ENCODE measurements at places on chromosomes 3 and 15.

GRCh38 chr3:53346514-53346913 is 829 bp downstream of the DCP1A start:
- DNase-seq, result no peak

GRCh38 chr3:79953591-79954101 is 185.8 kb upstream of the ROBO1 start:
- DNase-seq, result no peak

DNA sequence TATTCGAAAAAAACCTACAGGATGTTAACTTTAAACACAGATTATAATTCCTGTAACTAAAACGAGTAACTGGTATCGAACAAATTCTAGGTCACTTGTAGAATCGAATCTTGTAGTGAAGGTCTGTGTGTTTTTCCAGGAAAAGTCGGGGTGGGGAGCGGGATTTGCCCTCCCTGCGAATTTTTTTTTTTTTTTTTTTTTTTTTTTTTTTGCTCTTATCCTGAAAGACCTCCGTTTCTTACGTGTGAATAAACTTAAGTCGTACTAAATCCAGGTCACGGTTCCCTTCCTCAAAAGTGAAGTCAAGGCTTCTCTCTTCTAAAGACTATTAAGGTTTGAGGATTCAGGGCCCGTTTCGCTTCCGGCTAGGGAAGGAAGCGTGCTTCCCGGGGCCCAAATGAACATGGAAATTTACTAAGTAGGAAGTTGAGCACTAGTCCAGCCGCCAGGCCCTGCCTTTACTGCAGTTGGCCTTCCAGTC is 770 bp downstream of the TBC1D5 start:
- DNase-seq, result no peak

GRCh38 chr3:50138266-50139200 is 16.6 kb upstream of the SEMA3F start:
- no peak for DNase-seq

GRCh38 chr15:95561463-95561862 is 769.0 kb upstream of the NR2F2 start:
- no peak for DNase-seq

DNA sequence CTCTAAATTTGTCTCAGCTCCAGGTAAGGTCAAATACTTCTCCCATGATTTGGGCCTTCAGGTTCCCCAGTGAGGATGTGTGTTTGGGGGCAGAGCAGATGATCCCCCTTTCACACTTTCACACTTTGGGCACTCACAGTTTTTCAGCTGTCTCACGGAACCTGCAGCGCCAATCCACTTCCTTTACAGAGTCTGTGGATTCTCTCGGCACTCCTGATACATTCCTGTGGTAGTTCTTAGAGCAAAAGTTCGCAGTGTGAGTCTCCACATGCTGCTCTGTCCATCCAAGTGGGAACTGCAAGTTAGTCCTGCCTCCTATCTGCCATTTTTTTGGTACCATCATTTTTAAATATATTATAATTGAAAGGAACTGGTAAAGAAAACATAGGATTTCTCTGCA is 20.2 kb upstream of the CPOX start:
- DNase-seq, result peak; percentile 13

GRCh38 chr3:152316318-152316717 is 47.6 kb downstream of the MBNL1 start:
- no peak for DNase-seq

GRCh38 chr15:89383365-89384175 is 48.9 kb upstream of the POLG start:
- peak; percentile 11 for DNase-seq

- DNase-seq, result no peak
Observed at GRCh38 chr15:42121682-42122081, 27.3 kb upstream of the PLA2G4D start.

DNA sequence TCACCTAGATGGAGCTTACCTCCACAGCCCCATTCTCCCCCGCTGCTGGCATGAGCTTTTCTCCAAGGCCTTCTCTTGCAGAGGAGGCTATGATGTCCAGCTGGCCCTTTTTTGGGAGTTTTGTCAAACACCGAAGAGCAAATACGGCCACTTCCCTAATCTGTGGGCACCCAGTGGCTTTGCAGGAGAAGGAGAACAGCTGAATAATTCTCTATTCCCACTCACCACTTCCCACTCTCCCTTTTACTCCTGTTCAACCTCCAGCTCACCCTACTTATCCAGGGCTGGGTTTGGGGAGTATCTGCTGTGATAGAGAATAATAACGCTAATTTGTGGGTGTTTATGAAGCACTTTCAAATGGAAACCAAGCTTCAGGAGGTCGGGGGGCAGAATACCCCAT is 93.0 kb downstream of the AAGAB start:
- DNase-seq, result no peak

- peak; percentile 57 for DNase-seq
Observed at GRCh38 chr15:33021806-33022389, 172.6 kb downstream of the FMN1 start.

- no peak for DNase-seq
Observed at GRCh38 chr3:62128051-62128450, 245.3 kb downstream of the FEZF2 start.

DNA sequence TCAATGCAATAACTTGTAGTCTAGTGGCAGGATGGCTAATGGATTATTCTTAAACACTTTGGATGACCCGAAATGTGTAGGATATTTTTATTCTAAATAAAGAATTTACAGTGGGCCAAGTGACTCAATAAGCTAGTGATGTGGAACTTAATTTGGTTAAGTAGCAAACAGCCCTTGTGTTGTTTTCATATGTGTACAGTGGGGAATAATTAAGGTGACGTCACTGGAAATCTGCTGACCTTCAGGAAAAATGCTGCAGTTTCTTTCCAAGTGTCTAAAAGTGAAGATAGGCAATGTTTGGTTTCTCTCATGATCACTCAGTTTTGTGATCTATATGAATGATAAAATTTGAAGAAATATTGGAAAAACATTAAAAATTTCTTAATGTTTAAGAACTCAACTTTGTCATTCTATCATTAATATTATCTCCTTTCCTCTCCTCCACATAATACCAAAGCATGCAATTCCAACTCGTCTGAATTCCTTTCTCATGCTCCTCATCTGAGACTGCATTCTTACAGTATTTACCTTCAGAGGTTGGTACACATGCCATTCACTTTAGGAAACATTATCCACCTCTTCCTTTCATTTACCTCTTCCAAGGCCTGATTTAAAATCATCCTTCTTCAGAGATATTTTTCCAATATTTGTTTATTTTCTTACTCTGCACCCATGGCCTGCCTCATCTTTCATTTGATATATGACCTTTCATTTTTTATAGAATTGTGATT is 414.6 kb upstream of the ARPP21 start:
- peak; percentile 52 for DNase-seq

DNA sequence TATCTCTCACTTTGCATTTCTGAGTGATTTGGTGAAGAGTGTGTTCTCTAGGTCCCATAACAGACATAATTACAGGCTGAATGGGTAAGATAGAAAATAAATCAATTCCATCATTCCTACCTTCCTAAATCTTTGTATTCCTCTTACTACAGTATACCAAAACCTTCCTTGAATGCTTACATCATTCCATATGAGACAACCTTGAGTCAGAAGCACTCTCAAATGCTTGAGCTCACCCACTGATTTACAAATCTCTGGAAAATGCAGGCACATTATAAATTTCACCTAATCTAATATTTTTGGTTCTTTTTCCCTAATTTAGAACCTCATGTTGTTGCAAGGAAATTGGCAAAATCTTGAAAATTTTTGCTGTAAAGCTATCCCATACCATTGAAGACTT is 239.1 kb downstream of the CBLB start:
- DNase-seq, result no peak

DNA sequence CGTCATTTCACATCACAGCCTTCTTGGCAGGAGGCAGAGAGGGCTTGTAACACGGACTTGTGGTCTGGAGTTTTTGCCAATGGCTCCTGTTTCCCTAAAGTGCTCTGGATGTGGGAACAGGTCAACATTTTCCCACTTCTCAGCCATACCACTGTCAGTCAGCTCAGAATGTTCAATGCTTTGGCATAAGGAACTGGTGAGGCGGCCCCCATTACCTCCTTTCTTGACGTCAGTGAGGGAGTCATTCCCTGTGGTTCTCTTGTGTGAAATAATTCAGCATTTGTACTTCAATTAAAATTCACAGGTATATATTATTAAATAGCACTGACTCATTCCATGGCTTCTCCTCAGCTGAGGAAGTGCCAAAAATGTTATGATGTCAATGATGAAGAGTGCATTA is 167.1 kb downstream of the P3H2 start:
- DNase-seq, result peak; percentile 91

- DNase-seq, result peak; percentile 68
Observed at GRCh38 chr15:69523010-69524001, 70.7 kb downstream of the RPLP1 start.

DNA sequence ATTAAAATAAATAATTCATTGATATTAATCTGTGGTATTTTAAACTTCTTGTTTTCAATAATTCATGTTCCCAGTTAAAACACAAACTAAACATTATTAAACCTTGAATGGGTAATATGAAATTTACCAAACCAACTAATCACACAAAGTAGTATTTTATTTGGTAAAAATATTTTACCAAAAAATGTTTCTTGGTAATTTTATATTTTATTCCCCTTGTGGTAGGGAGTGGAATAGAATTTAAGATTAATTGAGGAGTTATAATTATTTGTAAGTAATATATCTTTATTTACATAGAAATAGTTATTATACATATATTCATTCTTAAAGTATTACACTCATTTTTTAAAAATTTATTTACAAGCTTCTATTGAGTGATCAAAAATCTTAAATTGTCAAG is 1350.9 kb downstream of the OTOL1 start:
- DNase-seq, result no peak

DNA sequence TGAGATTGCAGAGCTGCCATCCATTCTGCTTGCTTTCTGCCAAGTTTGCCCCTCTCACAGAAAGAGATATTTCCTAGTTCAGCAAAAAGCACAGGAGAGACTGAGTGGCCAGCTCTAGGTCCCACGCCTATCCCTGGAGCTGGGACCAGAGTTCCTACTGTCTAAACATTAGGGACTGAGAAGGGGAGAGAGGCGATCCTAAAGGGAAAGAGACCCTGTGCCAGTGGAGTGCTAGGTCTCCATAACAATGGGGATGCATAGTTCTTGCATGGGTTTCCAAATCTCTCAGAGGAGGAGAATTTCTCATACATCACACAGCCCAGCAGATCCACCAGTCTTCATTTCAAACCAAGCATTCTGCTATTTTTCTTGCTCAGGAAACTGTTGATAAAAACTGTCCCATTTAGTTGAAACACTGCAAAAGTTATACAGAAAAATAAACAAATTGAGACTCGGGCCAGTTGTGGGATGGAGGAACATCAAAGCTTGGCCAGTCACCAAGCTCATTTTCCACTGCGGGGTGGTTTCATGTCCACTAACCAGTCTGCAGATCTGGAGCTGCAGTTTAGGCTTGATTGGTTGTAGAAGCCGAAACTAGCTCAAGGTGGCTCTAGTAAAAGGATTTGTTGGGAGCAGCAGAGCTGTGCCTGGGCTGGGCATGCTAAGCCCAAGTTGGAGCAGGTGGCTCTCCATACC is 62.7 kb downstream of the EEFSEC start:
- no peak for DNase-seq

DNA sequence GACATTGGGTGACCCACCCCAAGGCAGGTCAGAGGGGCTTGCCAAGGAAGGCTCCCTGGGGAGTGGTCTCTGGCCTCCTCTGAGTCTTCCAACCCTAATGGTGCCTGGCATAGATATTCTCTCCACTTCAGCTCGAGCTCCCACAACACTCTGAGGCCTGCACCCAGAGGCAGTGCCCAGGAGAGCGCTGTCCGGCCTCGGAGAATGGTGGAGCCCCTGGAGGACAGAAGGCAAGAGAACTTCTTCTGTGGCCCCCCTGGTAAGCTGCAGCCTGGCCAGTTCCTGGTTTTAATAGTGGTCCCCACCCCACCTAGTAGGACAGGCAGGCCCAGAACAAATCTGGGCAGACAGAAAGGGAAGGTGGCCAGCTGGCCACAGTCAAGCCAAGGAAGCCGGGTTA is 7.0 kb downstream of the DISP2 start:
- no peak for DNase-seq

DNA sequence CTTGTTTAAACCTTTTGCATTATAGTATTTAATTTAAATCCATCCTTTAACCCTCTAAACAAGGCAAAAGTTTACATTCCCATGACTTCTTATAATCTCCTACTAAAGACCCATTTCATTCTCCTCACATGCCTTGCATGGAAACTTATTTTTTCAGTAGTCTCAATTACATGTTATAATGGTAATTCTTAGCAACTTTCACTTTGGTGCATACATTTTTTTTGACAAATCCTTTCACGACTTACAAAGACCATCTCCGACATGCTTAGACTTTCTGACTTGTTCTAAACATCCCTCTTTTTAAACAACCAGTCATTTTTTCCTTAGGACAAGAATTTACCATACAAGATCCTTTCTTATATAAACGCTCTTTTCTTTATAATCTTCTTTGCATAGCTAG is 615.4 kb upstream of the GBE1 start:
- DNase-seq, result no peak

- no peak for DNase-seq
Observed at GRCh38 chr3:30779686-30780287, 114.7 kb downstream of the GADL1 start.

GRCh38 chr3:183094711-183095110 is 4.6 kb downstream of the MCCC1 start:
- no peak for DNase-seq

- DNase-seq, result no peak
Observed at GRCh38 chr15:65470866-65471265, 46.6 kb downstream of the DPP8 start.

- DNase-seq, result no peak
Observed at GRCh38 chr15:40045572-40046217, 6.7 kb upstream of the SRP14 start.

- no peak for DNase-seq
Observed at GRCh38 chr3:23096041-23096440, 107.1 kb upstream of the UBE2E2 start.

DNA sequence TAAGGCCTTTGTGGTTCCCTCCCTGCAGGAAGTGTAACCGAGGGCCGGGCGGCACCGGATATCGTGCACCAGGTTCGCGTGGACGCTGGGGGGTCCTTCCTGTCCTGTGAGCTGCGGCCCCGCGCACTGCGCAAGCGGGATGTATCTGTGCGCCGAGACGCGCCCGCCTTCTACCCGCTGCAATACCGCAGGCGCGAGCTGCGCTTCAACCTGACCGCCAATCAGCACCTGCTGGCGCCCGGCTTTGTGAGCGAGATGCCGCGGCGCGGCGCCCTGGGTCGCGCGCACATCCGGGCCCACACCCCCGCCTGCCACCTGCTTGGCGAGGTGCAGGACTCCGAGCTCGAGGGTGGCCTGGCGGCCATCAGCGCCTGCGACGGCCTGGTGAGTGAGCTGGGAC is 35.9 kb downstream of the SAXO2 start:
- no peak for DNase-seq

Data from astrocyte of the cerebellum (primary cell).